ENCODE measurements at places on chromosomes 3 and 15.

- no peak for DNase-seq
These were observed 225.4 kb downstream of the EPHA3 start for GRCh38 chr3:89332793-89333192.

DNA sequence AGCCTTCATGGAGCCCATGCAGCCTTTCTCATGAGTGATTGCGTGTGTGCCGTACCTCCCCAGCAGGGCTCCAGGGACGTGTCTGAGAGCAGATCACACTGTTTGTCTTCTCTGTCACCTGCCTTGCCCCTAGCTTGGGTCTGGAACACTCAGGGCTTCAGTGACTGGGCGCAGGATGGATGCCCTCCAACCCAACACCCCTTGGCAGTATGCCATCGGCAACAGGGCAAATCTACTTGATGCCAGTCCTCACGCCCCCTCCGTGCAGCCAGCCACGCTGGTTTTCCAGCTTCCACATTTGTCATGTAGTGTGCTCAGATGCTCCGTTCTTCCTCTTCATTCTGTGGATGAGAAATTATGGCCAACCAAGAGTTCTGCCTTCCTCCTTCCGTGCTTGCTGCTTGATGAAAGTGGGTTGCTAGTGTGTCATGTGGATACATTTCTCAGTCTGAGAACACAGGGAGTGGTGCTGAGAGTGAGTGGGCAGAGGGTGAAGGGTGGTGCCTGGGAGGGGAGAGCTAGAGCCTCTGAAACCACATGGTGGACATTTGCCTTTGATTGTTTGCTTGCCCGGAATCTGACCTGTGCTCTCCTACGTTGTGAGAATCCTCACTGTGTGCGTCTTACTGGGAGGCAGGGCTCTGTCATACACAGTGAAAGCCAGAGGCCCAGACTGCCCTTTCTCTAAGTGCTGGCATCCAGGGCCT is 97.2 kb downstream of the FAM43A start:
- DNase-seq = no peak

DNA sequence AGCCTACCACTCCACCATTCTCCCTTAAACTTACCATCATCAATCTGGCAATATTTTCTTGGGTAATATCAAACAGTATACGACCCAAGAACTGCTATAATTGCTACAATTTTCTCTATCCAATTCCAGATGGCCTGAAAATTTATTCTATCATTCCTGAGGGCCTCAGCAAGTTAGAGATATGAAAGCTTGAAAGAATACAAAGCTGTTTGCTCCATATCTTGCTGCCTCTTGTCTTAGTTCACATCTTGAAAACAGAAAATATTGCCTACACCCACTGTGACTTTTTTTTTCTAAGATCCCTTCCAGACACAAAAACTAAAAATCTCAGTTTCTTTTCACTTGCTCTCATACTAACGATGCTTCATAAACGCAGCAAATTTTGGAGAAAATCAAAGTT is 898.9 kb downstream of the OTOL1 start:
- DNase-seq = no peak

DNA sequence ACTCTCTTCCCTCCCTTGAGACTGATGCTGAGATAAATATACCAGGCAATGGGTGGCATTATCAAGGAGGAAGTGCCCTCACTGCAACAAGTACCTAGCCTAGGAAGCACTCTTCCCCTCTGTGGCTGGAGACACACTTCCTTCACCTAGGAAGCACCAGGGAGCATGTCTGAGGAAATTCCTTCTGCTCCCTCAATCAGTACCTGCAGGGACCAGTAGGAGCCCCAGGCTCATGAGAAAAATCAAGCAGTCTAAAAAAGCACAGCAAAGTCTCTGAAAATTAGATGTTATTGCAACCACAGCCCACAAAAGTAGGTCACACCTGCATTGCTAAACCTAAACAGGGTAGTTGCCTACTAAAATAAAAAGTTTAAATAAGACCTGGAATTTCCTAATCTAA is 78.2 kb upstream of the TRPM1 start:
- no peak for DNase-seq

GRCh38 chr15:55768670-55769185 is 25.8 kb upstream of the PRTG start:
- no peak for DNase-seq

- DNase-seq = no peak
These were observed 166.2 kb downstream of the FEZF2 start for GRCh38 chr3:62207197-62207596.

- DNase-seq = no peak
These were observed 152.7 kb downstream of the IL20RB start for GRCh38 chr3:137110392-137110996.

- no peak for DNase-seq
These were observed 47.8 kb upstream of the CDAN1 start for GRCh38 chr15:42784705-42785104.

DNA sequence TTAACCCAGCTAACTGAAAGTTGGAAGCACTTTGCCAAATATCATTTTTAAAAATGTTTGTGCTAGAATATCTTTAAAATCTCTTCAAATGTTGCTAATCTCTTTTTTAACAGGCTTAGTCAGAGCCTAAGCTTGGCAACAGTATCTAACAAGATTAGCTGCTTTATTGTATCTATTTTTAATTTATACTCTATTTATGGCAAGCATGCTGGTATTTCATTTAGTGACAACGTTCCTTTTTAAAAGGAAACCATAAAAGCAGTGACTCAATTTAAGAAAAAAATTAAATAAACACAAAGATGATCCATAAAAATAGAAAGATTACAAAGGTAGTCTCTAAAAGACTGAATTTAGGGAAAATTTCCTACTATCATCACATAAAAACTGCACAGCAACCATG is 40.5 kb downstream of the SLC12A6 start:
- DNase-seq = no peak

DNA sequence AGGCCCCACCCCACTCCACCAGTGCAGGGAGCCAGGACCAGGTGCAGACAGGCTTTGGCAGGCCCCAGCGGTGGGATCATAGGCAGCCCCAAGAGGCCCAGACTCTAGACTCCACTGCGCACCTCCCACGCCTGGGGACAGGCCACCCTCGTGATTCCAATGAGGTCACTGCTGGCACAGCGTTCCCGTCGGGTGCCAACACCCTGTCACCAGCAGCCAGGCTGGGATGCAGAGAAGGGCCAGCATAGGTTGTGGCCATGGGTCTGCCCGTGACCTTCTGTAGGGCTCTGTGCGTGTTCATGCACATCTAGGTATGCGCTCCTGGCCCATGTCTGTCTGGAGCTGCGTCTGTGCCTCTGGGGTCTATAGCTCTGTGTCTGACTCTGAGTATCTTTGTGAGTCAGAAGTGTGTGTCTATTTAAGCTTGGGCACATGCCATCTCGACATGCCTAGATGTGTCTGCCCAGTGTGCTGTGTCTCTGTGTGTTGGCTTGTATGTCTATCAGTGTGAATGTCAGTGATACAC is 13.0 kb downstream of the VIPR1 start:
- DNase-seq = no peak

- no peak for DNase-seq
These were observed 10.8 kb downstream of the EIF2AK4 start for GRCh38 chr15:39944726-39945125.
